ENCODE measurements at places on chromosomes 5 and 9.

GRCh38 chr9:131860430-131860829 lies 120.6 kb upstream of the RAPGEF1 start:
- DNase-seq = no peak

GRCh38 chr5:97752871-97753270 lies 569.8 kb upstream of the RIOK2 start:
- DNase-seq = no peak

DNA sequence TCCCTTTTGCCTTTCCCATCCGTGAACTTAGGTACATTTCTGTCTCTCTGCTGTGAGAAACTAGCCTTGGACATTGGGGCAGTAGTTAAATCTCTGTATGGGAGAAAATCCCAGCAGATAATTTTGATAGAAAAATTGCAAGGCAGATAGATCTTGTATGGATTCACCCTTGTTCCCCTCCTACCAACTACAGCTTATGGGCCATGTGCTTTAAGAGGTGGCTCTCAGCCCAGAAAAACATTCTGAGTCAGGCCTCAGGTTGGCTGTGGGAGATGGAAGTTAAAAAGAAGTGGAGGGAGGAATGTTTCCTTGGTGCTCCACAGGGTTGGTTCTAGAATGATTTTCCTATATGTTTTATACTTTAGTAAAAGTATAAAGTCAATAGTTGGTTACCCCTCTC lies 1.4 kb upstream of the KDM3B start:
- DNase-seq = no peak

- DNase-seq = no peak
These were observed 836.2 kb downstream of the DNAH5 start for GRCh38 chr5:13108265-13108664.

- DNase-seq = no peak
These were observed 38.5 kb upstream of the FCHO2 start for GRCh38 chr5:72917371-72917776.
